AG20443 (cell line): ENCODE measurements at places on chromosomes 1 and 21.

DNA sequence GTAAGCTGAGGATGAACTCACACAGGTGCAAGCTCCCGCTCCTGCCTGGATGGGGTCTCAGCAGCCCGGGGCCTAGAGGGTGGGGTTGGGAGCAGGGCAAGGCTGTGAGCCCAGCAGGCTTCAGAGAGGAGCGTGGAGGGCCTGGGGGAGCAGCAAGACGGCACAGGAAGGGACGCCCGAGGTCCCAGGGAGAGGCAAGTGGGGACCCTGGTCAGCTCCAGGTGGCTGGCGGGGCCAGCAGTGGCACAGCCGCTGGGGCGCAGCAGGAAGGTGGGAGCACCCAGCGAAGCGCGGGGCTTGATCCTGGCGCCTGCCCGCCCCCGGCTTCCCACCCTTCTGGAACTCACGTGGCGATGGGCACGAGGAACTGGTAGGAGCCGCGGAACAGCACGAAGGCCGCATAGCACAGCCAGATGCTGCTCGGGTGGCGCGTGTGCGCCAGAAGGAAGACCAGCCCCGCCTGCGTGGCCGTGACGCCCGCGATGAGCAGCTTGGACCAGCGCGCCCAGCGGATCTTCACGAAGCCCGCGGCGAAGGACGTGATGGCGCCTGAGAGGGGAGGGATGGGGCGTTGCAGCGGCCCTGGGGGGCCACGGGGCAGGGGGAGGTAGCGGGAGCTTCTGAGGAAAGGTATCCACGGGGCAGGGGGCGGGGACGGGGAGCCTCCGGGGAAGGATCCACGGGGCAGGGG, 11.7 kb downstream of the SLC19A1 start:
- no peak for DNase-seq

DNA sequence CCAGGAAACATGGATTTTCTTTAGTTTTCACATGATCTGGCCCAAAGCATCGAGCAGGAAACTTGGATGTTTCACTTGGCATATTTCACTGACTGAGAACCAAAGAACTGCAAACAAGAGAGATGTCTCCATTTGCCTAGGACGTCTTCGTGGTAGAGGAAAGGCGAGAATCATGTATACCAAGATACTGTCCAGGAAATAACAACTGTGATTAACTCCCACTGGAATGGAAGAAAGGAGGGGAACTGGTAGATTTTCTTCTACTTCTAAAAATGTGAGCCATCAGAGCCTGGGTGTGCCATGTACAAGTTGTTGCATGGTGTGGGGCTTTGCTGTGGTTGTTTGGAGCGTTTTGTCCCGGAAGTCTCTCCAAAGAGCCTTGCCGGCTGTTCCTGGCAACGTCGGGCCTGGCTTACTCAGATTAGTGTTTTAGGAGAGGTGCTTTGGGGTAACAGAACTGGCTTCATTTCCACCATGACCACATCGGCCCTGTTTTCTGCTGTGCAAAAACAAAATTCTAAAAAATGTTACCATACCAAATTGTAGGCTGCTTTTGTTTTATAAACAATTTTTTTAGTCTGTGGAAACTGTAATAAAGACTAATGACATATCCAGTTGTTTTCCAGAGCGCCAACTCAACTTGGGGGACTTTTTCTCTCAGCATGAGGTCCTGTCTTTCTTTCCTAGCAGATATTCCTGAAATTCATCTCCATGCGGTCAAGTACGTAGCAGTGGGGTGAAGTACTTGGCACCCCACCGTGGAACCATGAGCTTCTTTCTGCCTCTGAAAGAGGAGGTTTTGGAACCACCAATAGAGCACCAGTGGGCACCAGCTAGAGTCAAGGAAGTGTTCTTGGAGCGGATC, 118.3 kb downstream of the TM2D1 start:
- peak; percentile 62 for DNase-seq

- no peak for DNase-seq
Observed at GRCh38 chr21:29394051-29394450, 95.3 kb downstream of the BACH1 start.

DNA sequence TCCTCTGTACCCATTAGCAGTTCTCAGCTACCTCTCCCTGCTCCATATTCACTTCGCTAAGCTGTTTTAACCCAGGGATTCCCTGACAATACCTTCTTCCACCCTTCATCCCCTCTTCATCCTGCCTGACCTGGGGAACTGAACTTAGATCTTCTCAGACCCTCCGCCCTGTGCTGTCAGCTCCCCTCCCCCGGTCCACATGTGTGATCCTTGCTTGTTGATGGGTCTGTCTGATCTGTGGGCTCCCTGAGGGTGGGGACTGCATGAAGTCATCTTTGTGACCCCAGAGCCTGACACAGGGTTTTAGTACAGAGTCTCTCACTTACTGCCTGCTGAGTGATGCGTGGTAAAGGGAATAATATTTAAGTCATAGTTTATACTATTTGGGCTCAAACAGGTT, 11.8 kb downstream of the CHAF1B start:
- DNase-seq = no peak

DNA sequence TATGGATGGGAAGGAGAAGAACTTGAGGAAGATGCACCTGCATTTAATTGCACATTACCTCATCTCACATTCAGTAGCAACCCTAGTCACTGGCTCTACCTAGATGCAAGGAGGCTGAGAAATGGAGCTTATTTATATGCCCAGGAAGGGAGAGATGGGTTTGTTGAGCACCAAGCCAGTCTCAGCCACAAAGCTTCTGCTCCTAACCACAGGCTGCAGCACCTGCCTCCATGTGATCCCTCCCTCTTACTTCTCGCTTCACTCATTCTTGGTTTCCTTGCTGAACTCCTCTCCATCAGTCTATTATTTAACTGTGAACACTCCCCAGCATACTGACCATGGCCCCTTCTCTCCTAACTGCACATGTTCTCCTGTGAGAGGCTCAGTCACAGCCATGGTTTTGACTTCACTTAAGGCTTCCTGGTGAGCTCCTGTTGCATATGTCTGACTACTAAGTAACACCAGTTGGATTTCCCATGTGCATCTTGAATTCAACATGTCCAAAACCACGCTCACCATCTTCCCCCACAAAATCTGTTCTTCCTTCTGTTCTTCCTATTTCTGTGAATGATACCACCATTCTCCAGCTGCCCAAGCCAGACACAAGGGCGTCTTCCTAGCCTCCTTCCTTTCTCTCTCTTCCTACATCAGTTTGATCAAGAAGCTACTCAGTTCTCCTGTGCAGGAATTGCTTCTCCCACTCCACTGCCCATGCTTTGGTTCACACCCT, 139.8 kb downstream of the AK5 start:
- no peak for DNase-seq

GRCh38 chr1:12191242-12192032, 24.6 kb downstream of the TNFRSF1B start:
- no peak for DNase-seq

GRCh38 chr1:158126425-158126824, 54.3 kb upstream of the CD1D start:
- DNase-seq = no peak

- no peak for DNase-seq
Observed at GRCh38 chr1:29272147-29272907, 36.0 kb downstream of the PTPRU start.

DNA sequence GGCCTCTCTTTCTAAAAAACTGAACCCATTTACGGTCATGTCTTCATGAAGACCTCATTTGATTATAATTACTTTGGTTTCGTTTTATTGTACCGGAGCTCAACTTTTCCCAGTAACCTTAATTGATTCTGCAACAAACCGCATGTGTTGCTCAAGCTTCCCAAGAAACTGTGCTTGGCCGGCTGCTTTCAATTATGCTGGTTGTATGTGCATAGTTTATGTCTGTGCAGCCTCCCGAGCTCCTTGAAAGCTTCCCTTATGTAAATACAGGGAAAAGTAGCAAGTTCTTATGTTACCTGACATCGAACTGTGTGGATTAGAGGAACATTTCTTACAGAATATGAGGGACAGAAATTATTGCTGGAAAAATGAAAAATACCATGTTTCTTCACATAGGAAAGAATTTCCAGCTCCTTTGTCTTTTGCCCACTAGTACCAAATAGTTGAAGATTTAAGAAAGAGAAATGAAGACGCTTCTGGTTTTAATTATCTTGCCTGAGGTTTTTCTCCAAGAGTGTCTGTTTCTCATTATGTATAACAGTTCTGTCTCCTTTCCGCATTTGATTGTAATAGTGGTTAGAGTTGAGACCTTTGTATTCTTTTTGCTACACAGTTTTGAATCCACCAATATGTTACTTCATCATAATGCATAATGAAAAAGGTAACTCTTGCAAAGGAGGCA, 2.1 kb downstream of the VCAM1 start:
- DNase-seq = peak; percentile 77

- no peak for DNase-seq
Observed at GRCh38 chr1:67677930-67678329, 7.1 kb upstream of the GADD45A start.

DNA sequence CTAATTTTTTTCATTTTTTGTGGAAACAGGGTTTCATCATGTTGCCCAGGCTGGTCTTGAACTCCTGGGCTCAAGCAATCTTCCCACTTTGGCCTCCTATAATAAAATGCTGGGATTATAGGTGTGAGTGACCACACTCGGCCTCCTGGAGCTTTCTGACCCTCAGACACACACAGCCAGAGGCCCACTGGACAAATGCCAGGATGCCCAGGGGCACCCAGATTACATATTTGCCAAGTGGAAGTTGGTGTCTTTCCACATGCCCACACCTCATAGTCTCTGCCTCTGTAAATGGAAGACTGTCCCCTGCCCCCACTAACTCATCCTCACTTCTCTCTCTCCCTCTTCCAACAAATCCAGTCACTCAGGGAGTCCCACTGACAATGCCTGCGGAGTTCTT, 63.4 kb upstream of the LRP8 start:
- DNase-seq = no peak

DNA sequence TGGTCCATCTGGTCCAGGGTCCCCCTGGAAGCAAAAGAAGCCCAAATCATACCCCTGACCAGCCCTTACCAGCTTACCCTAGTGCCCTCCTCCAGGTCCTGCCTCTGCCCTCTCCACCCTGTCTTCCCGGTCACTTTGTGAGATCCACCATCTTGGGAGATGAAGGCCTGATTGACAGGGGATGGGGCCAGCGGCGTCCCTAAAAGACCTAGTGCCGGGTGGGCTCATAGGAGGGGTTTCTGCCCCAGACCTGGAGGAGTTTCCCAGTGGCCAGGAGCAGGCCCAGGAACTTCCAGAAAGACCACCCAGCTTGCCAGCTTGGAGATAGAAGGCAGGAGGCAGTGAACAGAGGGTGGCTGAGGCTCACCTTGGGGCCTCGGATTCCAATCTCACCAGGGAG, 5.4 kb downstream of the COL9A2 start:
- DNase-seq = no peak

DNA sequence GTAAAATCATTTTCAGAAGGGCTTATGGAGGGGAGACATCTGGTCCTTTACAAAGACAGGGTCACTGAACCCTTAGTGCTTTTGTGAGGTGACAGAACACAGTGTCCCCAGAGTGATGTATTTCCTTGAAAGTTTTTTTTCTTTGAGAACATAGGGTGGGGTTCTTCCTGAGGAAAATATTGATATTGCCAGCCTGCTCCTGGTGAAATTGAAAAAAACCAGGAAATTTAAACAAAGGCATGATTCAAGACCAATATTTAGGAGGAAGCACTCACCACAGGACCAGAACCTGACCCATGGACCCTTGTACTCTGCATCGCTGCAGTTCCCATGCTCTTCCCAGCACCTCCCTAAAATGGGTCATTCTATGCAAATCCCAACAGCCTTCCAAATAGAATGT, 63.7 kb downstream of the ST6GALNAC3 start:
- no peak for DNase-seq
